Psoas muscle (tissue), 8 donors: ENCODE measurements at places on chromosomes 5 and 9. TPM values are rescaled to one million over a fixed set of nuclear protein-coding genes. Genes with fewer than 3 reads are reported as not detected.

BHMT2 gene
- polyA plus RNA-seq: 1.9 TPM

BSPRY gene
- polyA plus RNA-seq: not detected

HDAC3 gene
- 34.7 TPM for polyA plus RNA-seq

SPRY4 gene
- polyA plus RNA-seq: 8.0 TPM

SLC34A1 gene
- polyA plus RNA-seq: not detected

KCNT1 gene
- 1.1 TPM for polyA plus RNA-seq

IFNA5 gene
- polyA plus RNA-seq: not detected

MYMK gene
- polyA plus RNA-seq: not detected

FAM151B gene
- 2.1 TPM for polyA plus RNA-seq

PCDHGA9 gene
- 0.11 TPM for polyA plus RNA-seq

SNCAIP gene
- 0.18 TPM for polyA plus RNA-seq

LCN1 gene
- polyA plus RNA-seq: not detected

SHISAL2B gene
- polyA plus RNA-seq: not detected

LHX2 gene
- polyA plus RNA-seq: not detected

NIPAL4 gene
- polyA plus RNA-seq: 0.13 TPM

PDE6A gene
- polyA plus RNA-seq: 0.09 TPM
